ENCODE measurements at places on chromosomes 2 and 18.

- DNase-seq: no peak
Observed at GRCh38 chr2:42840760-42841159, 48.4 kb upstream of the HAAO start.

DNA sequence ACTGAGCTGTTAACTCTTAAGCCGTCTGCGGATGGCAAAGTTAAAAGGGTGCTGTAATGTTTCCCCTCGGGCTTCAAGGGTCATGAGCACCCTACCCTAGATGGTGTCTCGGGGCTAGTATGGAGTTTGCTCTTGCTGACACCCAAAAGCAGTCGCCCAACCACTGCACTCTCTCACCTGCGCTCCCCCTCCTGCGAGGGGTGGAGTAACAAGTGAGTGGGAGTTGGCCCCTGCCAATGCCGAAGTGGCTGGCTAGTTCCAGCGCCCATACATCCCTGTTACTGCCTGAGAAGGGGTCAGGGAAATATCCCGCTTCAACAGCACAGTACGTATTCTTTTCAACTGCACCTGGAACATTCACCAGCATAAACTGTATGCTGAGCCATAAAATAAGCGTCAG, 47.5 kb downstream of the FAM117B start:
- no peak for DNase-seq

GRCh38 chr2:101111262-101111838, 39.8 kb downstream of the TBC1D8 start:
- no peak for DNase-seq

DNA sequence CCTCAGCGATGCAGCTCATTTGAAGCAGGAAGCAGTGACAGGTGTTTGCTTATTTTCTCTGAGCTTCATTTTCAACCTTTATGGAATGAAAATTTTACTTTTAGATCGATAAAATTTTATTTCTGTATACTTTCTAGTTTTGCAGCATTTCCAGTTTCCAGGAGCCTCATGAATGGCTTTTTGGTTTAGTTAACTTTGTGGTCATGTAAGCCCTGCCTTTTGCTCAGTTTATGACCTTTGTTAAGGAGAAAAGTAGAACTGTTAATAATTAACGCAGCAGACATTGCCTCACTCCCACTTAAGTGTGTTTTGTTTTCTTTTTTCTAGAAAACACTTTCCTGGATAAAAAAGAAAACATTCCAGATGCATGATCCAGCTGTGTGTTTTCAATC, 4.4 kb upstream of the FARP2 start:
- DNase-seq: peak; percentile 79

- DNase-seq: no peak
Observed at GRCh38 chr18:76909439-76909838, 87.1 kb downstream of the ZNF236 start.

GRCh38 chr2:194327196-194327888, 1329.7 kb upstream of the SLC39A10 start:
- no peak for DNase-seq

Measured in Caki2 (cell line).